H1 (cell line): ENCODE measurements at places on chromosomes 3 and 15. TPM values are rescaled to one million over a fixed set of nuclear protein-coding genes. Genes with fewer than 3 reads are reported as not detected.

DNA sequence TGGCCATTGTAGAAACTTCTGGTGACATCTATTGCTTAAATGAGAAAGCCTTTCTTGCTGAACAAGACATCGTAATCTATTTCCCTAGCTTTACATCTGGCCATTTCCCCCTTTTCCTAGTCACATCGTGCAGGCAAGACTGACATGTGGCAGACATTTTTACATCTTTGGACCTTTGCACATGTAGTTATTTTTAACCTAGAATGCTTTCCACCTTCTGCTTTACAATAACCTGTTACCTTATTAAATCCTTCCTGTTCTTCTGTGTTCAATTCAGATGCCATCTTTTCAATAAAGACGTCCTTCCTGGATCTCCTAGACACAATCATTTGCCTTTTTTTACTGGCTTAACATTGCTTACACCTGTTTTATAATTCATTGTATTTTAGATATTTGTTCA lies 343.3 kb downstream of the DIPK2A start:
- no peak for DNase-seq
- H3K27me3 ChIP-seq = peaks cover 1% of the 10 kb centered on the region
- no peak overlapping the region for H3K27ac ChIP-seq
- H3K4me1 ChIP-seq = no peaks in the 10 kb centered on the region
- no peaks in the 10 kb centered on the region for H3K36me3 ChIP-seq
- H3K4me3 ChIP-seq = no peak overlapping the region

DNA sequence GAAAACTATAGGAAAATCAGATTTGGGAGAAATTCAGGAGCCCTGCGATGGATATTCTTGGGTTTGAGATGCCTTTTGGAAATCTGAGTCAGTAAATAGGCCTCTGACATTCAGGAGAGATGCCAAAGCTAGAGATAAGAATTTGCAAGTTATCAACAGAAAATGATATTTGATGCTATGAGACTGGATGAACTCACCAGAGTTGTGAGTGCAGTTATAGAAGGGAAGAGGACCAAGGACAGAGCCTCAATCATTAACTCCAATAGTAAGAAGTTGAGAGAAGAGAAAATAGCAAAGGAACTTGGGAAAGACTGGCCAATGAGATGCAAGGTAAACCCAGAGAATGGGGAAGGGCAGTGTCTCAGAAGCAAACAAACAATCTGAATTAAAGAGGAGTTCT lies 7.9 kb upstream of the ANO10 start:
- H3K36me3 ChIP-seq = no peaks in the 10 kb centered on the region
- no peak overlapping the region for H3K27ac ChIP-seq
- H3K27me3 ChIP-seq = no peaks in the 10 kb centered on the region

DNA sequence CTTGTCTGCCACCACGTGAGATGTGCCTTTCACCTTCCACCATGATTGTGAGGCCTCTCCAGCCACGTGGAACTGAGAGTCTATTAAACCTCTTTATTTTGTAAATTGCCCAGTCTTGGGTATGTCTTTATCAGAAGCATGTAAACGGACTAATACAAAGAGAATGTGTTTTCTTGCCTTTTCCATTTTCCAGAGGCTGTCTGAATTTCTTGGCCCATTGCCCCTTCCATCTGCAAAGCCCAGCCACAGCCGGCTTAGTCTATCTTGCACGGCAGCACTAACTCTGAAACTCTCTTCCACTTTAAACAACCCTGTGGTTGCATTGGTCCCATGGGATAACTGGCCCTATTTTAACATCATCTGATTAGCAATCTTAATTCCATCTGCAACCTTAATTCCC lies 215.3 kb downstream of the LRTM1 start:
- peaks cover 3% of the 10 kb centered on the region; the same call in 1 of the 2 replicates for H3K4me1 ChIP-seq
- H3K4me3 ChIP-seq = no peak overlapping the region
- no peak for DNase-seq
- H3K27me3 ChIP-seq = no peaks in the 10 kb centered on the region
- no peaks in the 10 kb centered on the region; the same call in 1 of the 2 replicates for H3K36me3 ChIP-seq

DNA sequence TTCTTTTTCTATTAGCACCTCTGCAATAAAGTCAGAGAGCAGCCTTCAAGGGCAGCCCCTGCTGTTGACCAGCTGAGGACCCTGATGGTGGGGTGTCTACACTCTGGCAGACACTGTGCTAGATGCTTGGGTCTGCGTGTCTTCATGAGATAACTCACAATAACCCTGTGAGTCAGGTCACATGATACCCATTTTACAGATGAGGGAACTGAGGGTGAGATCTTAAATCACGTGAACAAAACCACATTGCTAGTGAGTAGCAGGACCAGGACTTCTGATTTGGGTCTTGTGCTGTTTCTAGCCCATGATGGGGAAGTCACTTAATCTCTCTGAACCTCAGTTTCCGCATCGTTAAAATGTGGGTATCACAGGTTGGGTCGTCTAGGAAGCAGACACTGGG lies 118.5 kb upstream of the LIPC start:
- no peak for DNase-seq
- no peaks in the 10 kb centered on the region for H3K27me3 ChIP-seq
- no peaks in the 10 kb centered on the region for H3K36me3 ChIP-seq
- H3K27ac ChIP-seq = no peak overlapping the region; the same call in 1 of the 2 replicates
- H3K4me1 ChIP-seq = no peaks in the 10 kb centered on the region
- no peak overlapping the region for H3K4me3 ChIP-seq

DNA sequence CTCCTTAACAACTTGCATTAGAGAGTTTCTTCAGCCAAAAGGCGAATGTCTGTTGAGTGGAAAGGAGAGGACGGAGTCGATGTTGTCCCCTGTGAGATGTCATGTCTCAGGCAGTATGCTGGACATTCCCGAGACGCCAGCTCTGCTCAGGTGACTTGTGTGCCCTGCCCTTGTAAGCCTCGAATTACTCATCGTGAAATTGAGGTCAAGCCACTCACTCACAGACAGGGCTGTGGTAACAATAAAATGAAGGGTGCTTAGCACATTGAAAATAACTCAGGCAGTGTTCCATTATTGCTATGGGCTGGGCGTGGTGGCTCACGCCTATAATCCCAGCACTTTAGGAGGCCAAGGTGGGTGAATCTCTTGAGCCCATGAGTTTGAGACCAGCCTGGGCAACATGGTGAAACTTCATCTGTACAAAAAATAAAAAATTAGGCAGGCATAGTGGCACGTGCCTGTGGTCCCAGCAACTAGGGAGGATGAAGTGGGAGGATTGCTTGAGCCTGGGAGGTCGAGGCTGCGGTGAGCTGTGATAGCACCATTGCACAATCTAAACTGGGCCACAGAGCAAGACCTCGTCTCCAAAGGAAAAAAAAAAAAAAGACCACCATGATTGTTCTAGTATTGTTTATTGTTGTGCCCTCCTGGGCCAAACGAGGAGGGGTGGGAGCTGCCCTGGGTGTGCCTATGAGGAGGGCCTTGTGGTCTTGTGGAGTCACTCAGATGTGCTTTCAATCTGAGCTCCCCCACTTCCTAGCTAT lies 214.4 kb downstream of the THSD4 start:
- no peak overlapping the region for H3K4me3 ChIP-seq
- H3K27me3 ChIP-seq = no peaks in the 10 kb centered on the region
- no peaks in the 10 kb centered on the region for H3K36me3 ChIP-seq
- DNase-seq = no peak
- H3K27ac ChIP-seq = no peak overlapping the region

- peaks cover 77% of the 10 kb centered on the region for H3K36me3 ChIP-seq
- DNase-seq = no peak
- H3K27ac ChIP-seq = no peak overlapping the region
- H3K4me1 ChIP-seq = no peaks in the 10 kb centered on the region; the same call in 1 of the 2 replicates
Measured at GRCh38 chr15:93048759-93049161, 40.3 kb downstream of the RGMA start.

- no peak for DNase-seq
- no peak overlapping the region for H3K4me3 ChIP-seq
- H3K4me1 ChIP-seq = no peaks in the 10 kb centered on the region; the same call in 1 of the 2 replicates
- H3K27ac ChIP-seq = no peak overlapping the region
Measured at GRCh38 chr3:122497425-122497824, 17.3 kb downstream of the KPNA1 start.

- DNase-seq = no peak
- no peaks in the 10 kb centered on the region for H3K36me3 ChIP-seq
- H3K27ac ChIP-seq = no peak overlapping the region
- no peaks in the 10 kb centered on the region for H3K27me3 ChIP-seq
Measured at GRCh38 chr3:154132777-154133375, 11.7 kb downstream of the ARHGEF26 start.

DNA sequence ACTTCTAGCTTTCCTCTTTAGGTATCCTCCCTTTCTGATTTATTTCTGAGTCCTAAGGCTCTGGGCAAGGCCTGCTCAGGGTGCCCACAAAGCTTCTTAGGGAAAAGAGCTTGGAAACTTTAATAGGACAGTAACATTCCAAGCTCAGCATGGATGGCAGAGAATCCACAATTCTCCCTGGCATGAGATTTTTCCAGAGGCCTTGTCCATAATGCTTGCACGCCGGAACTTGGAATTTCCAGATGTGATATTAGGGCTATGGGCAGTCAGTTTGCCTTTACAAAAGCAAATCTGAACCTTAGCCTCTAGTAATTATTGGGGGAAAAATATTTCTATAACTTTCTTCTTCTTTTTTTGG lies 139.0 kb upstream of the RBMS3 start:
- DNase-seq = no peak
- no peaks in the 10 kb centered on the region; the same call in 1 of the 2 replicates for H3K4me1 ChIP-seq
- H3K4me3 ChIP-seq = no peak overlapping the region

DNA sequence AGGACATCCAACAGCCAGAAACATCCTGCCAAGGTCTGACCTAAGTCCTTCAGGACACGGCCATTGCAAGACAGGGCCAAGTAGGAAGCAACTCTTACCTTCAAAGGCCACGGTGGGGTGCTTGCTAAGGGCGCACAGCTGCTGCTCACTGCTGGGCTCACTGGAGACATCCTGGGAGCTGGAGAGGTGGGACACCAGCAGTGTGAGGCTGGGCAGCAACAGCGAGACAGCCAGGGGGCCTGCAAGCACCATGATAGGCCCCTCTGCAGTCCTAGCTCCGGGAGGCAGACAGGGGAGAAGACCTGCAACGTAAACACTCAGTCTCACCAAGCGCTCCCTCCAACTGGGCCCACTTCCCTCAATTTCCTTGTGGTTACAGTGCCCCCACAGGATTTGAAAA lies 79.2 kb downstream of the SEMA5B start:
- H3K27me3 ChIP-seq = no peaks in the 10 kb centered on the region
- H3K4me3 ChIP-seq = no peak overlapping the region
- H3K36me3 ChIP-seq = no peaks in the 10 kb centered on the region
- H3K27ac ChIP-seq = no peak overlapping the region
- H3K4me1 ChIP-seq = no peaks in the 10 kb centered on the region; the same call in 1 of the 2 replicates

DNA sequence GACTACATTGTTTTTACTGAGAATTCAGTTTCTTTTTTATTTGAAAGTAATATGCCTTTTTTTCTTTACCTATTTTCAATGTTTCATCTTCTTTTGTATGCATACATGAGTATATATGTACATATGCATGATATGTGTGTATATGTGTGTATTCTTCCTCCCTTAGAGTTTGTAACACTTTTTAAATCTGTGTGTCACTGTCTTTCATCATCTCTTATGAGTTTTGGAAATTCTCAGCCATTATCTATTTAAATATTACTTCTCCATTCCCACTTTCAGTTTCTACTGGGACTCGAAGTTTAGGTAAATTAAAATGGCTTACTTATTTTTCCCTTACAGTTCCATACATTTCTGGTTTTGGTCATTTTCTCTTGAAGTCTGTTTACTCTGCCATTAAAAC lies 754.1 kb downstream of the GRM7 start:
- H3K36me3 ChIP-seq = no peaks in the 10 kb centered on the region
- H3K4me3 ChIP-seq = no peak overlapping the region
- DNase-seq = no peak
- no peaks in the 10 kb centered on the region for H3K4me1 ChIP-seq
- no peak overlapping the region for H3K27ac ChIP-seq

GRCh38 chr3:29005862-29006261 lies 275.0 kb upstream of the RBMS3 start:
- H3K36me3 ChIP-seq = no peaks in the 10 kb centered on the region
- no peak overlapping the region for H3K27ac ChIP-seq
- H3K27me3 ChIP-seq = no peaks in the 10 kb centered on the region
- H3K4me3 ChIP-seq = no peak overlapping the region
- H3K4me1 ChIP-seq = no peaks in the 10 kb centered on the region
- DNase-seq = no peak

DNA sequence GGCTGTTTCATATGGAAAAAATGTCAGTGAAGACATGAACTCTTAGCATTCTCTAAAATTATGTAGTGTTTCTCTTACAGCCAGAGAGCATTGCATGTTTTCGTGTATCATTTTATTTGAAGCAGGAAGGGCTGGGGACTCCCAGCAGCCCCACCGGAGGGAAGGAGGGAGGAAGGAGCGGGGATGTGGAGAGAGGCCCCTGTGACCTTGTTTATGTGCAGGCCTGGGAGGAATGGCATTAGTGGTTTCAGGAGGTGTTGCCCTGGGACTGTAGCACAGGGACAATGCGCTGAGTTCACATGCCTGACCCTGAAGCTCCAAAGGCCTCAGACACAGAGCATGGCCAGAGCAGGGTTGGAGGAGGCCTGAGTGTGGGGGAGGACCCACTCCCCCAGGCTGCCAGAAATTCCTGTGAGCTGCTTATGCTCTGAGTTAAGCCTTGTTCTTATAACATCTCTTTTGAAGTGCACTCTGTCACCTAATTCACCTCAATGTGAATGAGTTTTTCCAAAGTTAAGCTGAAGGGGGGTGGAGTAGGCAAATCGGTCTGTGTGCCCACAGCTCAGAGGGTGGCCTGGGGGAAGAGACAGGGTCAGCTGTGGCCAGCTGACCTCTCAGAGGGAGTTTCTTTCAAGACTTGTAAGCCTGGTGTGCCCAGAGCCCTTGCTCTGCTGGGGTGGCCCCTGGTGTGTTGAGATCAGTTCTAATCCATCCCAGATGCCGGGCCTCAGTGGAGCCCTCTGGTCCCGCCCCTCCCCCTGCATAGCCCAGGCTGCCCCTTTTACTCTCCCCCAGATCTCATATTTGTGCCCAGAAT lies 3.9 kb upstream of the RNU6-1 start:
- H3K4me1 ChIP-seq = peaks cover 7% of the 10 kb centered on the region
- DNase-seq = no peak
- no peaks in the 10 kb centered on the region for H3K36me3 ChIP-seq
- no peak overlapping the region for H3K27ac ChIP-seq
- H3K27me3 ChIP-seq = no peaks in the 10 kb centered on the region

GRCh38 chr15:83843471-83843871 lies 189.5 kb downstream of the ADAMTSL3 start:
- no peaks in the 10 kb centered on the region for H3K4me1 ChIP-seq
- H3K27me3 ChIP-seq = no peaks in the 10 kb centered on the region
- DNase-seq = no peak
- H3K4me3 ChIP-seq = no peak overlapping the region

- H3K27ac ChIP-seq = no peak overlapping the region
- H3K4me3 ChIP-seq = no peak overlapping the region
- no peaks in the 10 kb centered on the region for H3K36me3 ChIP-seq
- DNase-seq = no peak
Measured at GRCh38 chr3:173004681-173005080, 136.4 kb downstream of the SPATA16 start.

Gene LRRIQ4
- polyA plus RNA-seq = 0.08 and 0.14 TPM in 2 replicates

Gene NTRK3
- polyA plus RNA-seq = 6.8 and 7.4 TPM in 2 replicates

Gene GP9
- not detected in 2 replicates for polyA plus RNA-seq
